ENCODE measurements at places on chromosomes 4 and X.

- DNase-seq = no peak
Measured at GRCh38 chr4:3211866-3212265, 37.1 kb upstream of the MSANTD1 start.

GRCh38 chr4:7375427-7375826 lies 59.3 kb downstream of the PSAPL1 start:
- no peak for DNase-seq

- no peak for DNase-seq
Measured at GRCh38 chr4:120263618-120264017, 197.0 kb upstream of the MAD2L1 start.

GRCh38 chr4:73918058-73918457 lies 48.9 kb downstream of the CXCL1 start:
- no peak for DNase-seq

DNA sequence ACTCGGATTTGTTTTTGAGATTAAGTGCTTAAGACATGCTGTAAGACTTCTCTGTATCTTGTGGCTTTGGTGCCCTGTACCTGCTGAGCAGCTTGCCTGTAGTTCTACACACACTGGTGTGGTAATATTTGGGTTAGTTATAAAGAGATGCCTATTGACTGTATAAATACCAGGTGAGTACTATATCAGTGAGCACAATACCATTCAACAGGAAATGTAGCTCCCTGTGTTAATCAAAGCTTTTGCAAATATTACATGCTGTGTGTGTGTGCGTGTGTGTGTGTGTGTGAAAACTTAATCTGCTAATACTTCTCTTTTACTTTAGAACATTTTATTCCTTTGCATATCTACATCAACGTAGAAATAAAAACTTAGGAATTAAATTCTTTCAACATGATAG lies 30.1 kb downstream of the MYOZ2 start:
- DNase-seq = no peak

- no peak for DNase-seq
Measured at GRCh38 chr4:165609653-165610052, 230.8 kb downstream of the CPE start.

DNA sequence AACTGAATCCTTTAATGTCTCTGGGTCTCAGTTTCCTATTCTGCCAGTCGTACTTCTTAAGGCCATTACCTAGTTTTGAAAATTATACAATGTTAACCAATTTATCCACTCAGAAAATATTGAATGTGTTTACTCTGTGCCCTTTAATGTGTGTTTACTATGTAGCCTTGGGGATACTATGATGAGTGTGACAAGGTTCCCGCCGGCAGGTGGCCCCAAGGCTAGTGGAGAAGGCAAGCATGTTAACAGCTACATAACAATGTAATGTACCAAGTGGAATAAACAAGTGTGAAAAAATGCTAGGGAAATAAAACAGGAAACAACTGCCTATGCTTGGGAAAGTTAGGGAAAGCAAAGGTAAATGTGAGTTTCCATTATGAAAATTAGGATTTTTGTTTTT lies 187.3 kb upstream of the MBNL3 start:
- peak; percentile 2 for DNase-seq

DNA sequence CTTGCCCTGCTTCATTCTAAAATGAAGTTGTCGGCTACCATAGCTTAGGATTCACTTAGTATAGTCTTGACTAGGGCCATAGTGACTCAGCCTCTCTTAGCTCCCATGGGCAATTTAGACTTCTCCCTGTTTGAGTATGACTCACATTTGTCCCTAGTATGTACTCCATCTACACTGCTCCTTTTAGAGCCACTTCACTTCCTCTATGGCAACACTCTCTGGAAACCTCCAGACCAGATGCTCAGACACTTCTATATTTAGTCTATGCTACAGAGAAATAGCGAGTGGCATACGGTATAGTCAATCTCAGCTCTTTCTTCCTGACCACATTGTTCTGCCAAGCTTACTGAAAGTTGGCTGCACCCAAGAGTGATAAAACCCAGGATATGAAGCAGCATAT lies 11.2 kb downstream of the MEPE start:
- no peak for DNase-seq

DNA sequence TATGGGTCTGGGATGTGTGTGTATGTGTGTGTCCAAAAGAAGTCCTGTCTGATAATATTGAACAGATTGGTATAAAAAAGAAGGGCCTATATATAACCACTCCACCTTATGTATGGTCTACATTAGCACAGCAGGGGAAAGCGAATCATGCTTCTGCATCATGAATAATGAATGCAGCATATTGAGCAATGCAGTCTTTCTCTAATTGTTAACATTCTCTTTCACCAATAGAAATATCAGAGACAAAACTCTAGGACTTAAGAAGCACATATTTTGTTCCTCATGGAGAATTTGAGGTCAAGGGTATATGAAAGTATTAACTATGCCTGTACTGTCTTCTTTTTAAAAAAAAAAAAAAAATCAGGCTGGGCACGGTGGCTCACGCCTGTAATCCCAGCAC lies 264.3 kb upstream of the NOCT start:
- no peak for DNase-seq

GRCh38 chr4:106687026-106687425 lies 318.4 kb upstream of the GIMD1 start:
- DNase-seq = no peak

- DNase-seq = peak; percentile 11
Measured at GRCh38 chrX:77014377-77015372, 432.5 kb upstream of the FGF16 start.

GRCh38 chrX:41291309-41291708 lies 42.7 kb upstream of the DDX3X start:
- DNase-seq = no peak

DNA sequence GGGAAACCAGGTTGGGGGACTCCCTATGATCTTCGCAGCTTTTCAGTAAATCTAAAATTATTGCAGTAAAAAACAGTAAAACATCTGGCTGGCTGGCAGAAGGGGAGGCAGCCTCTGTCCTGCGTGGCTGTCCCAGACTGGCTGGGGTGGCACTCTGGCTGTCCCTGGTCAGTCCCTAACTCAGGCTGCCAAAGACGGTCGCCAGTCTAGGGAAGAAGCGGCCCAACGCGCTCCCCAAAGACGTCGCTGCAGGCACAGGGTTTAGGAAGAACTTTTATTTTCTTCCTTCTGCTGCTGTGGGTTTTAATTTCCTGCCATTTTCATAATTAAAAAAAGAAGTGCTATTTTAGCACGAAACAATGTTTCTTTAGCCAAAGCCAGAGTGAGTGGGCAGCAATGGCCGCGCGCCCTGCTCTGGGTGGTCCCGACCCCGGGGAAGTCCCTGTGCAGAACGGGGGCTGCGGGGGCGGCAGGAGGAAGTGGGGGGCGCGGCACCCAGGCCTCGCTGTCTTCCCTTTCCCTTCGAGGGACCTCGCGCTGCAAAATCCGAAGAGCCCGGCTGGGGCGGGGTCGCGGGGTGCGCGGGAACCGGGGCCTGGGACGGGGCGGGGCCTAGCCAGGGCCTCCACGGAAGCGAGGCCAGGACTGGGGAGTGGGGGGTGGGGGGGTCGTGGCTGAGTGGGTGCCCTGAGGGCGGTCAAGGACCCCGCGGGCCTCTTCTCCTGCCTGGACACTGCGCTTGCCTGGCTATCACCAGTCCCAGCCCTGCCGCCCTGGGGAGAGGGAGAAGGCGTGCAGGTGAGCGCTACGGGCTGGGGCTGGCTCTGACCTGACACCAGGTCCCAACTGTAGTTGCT lies 6.3 kb upstream of the LETM1 start:
- no peak for DNase-seq

- DNase-seq = no peak
Measured at GRCh38 chr4:21248331-21248730, 548.1 kb downstream of the PACRGL start.

DNA sequence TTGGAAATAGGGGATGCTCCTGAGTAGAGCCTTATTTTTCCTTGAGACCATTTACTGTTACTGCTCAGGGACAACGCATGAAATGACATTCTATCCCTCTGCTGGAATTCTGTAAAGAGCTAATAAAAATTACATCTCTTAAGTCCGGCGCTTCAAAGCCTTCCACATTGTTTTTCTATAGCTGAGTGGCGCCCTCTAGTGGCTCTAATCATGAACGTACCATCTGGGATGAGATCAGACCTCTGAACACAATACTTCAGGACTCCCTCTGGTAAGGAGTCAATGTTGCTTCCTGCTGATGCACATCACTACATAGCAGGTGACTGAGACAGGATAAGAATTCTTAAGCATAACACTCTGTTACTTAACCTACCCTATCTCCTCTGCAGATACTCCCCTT lies 6.0 kb downstream of the HMGN5 start:
- peak; percentile 42 for DNase-seq

DNA sequence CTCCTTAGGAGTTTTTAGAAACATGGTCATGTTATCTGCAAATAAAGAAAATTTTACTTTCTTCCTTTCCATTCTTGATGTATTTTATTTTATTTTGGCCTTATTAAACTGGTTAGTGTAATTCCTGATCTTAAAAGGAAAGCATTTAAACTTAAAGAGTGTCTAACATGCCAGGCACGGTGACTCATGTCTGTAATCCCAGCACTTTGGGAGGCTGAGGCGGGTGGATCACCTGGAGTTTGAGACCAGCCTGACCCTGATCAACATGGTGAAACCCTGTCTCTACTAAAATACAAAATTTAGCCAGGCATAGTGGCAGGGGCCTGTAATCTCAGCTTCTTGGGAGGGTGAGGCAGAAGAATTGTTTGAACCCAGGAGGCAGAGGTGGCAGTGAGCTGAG lies 281.3 kb downstream of the PTTG2 start:
- DNase-seq = no peak

DNA sequence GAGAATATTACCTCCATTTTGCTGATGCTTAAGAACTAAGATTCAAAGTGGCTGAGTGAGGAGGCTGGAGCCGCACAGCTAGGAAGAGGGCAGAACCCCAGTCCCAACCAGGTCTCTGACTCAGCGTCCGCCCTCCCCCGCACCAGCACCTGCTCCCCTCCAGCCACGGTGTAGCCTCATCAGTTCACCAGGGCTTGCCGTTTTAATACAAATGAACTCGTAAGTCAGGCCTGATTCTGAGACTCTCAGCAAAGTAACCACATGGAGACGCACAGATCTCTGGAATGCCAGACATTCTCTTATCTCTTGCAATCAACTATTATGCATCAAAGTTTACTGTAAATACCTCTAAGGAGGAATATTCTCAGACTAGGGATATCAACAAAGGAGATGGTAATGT lies 52.4 kb downstream of the ENPP6 start:
- no peak for DNase-seq

DNA sequence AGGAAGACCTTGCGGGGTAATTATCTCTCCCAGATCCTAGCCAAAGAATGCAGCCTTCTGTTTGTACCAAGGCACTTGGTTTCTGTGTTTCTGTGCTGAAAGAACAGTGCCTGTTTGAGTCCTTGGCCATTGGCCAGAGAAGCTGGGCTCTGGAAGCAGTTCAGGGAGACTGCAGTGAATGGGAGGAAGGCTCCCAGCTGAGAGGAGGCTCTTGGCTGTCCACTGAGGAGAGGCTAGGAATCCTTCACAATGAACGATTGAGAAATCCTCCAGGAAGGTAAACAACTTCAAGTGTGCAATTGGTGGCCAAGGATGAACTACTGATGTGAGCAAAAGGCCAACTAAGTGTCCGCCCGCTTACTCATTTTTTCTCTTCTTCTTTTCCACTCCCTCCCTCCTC lies 61.3 kb downstream of the HS3ST1 start:
- DNase-seq = no peak

GRCh38 chrX:149527705-149528104 lies 13.1 kb upstream of the EOLA1 start:
- DNase-seq = peak; percentile 16

DNA sequence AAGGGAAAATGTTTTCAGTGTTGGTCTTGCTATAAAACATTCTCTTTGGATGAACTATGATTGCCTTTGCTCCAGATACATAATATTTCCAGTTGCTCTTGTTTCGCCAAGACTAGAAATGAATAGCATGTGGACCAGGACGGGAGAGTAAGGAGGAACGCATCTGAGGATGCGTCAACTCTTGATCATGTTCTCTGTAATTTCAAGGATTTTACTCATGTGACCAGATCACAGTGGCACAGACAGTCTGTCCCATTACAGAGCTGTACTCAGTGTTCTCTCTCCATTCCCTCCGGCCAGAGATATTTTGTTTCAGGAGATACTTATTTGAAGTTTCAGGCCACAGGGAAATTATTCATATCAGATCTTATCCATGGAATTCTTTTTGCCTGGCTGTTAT lies 266.6 kb downstream of the MID1IP1 start:
- DNase-seq = no peak

DNA sequence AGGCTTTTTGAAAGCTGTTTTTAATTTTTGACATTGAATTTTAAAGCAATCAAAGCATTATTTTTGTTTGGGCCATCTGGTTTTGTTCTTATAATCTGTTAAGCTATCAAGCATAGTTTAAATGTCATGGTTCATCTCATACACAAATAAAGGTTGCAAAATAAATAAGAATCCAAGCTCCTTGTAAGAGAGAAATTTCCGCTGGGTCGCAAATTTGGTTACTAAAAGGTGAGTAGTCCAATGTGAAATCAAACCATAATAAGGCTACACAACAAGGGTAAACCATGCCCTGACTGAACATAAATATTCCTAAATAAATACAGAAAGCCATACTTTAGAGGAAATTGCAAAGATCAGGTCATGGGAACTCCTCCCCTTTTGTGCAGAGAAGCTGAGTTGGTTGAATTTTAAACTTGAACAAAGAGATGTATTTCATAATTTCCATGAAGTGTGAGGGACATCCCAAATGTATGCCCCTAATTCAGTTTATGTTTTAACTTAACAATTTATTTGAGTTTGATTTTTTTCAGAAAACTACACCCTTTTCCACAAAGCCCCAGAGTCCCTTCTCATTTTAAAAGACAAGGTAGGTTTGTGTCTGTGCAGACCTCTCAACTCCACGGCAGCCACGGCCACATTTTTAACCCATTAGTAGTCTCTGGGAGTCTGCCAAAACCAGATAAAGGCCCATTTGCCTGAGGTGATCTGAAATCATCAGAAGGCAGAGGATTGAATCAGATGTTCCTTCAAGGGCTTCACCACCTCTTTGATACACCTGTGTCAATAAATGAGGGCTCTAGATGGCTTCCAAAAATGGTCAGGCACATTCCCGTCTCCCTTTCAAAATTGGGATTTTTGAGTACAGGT lies 85.2 kb downstream of the PLAC1 start:
- no peak for DNase-seq

GRCh38 chr4:173990869-173991210 lies 292.6 kb downstream of the FBXO8 start:
- no peak for DNase-seq

DNA sequence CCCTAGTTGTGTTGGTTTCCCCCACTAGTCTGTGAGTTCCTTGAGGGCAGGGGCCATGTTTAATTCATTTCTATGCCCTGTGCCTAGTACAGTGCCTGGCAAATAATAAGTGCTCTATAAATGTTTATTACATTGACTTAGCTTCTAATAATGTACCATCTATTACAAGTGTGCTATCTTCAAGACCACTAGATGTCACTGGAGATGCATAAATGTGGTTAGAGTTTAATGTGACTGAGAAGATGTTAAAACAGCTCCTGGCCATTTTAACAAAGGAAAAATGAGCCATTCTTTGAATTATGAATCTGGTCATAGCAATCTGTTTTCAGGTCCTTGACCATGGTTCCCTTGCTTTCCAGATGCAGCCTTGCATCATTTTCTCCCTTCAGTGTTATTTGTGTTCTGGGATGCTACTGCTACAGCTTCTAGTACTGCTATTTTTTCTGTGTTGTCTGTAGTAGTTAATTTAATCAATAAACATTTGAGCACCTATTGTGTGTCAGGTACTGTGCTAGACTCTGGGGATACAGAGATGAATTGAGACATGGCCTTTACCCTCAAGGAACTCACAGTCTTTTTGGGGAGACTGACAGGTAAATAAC lies 43.2 kb downstream of the SLC9A6 start:
- no peak for DNase-seq
